Activated CD8-positive, alpha-beta T cell treated with anti-CD3 and anti-CD28 coated beads for 36 hours (primary cell): ENCODE measurements at places on chromosomes 1 and 21. TPM values are rescaled to one million over a fixed set of nuclear protein-coding genes. Genes with fewer than 3 reads are reported as not detected.

- H3K4me3 ChIP-seq = no peak overlapping the region
- peaks cover 27% of the 10 kb centered on the region for H3K36me3 ChIP-seq
- peaks cover 24% of the 10 kb centered on the region for H3K4me1 ChIP-seq
Observed at GRCh38 chr1:109094377-109094803, 3.8 kb downstream of the TMEM167B start.

The NFASC gene
- not detected for total RNA-seq

GRCh38 chr1:56967900-56968832 is 2.4 kb upstream of the C8B start:
- H3K27ac ChIP-seq = no peak overlapping the region
- DNase-seq = peak; percentile 3
- no peaks in the 10 kb centered on the region for H3K4me1 ChIP-seq
- no peak overlapping the region for H3K4me3 ChIP-seq
- H3K27me3 ChIP-seq = peaks cover 8% of the 10 kb centered on the region

The CELA2A gene
- total RNA-seq = not detected

DNA sequence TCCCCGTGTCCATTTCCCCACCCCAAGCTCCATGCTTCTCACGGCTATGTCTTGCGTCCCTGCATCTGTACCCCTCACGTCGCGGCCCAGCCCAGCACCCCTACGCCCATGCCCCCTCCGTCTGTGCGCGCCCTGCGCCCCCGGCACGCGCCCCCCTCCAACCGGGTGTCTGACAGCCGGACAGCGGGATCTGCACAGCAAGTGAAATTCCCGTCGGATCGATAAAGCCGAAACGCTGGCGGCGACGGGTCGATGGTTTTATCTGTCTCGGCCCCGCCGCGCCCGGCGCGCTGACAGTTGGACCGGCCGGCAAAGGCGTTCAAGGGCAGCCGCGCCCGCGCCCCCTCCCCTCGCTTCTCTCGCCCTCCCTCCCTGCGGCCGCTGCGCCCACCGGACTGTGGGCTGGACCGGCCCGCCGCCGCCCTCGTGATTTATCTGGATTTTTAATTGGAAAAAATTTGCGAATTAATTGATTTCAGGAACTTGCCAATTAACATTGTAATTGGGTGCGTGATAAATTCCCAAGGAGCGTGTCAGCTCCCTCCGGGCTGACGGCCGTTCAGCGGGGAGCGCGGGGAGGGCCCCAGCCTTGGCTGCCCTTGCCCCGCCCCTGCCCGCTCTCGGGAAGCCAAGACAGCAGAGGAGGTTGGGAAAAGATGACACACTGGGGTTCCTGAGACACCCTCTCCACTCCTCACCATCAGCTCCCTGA is 57.1 kb downstream of the TMEM53 start:
- H3K27me3 ChIP-seq = no peaks in the 10 kb centered on the region
- no peaks in the 10 kb centered on the region for H3K4me1 ChIP-seq
- no peak overlapping the region for H3K4me3 ChIP-seq
- no peak overlapping the region for H3K27ac ChIP-seq
- DNase-seq = no peak

The LIPI gene
- not detected for total RNA-seq

- peaks cover 2% of the 10 kb centered on the region for H3K27me3 ChIP-seq
- no peak overlapping the region for H3K27ac ChIP-seq
- no peaks in the 10 kb centered on the region for H3K4me1 ChIP-seq
- DNase-seq = peak; percentile 46
Observed at GRCh38 chr1:20165522-20165951, 20.4 kb upstream of the UBXN10 start.

The RGS8 gene
- total RNA-seq = not detected

- H3K27me3 ChIP-seq = no peaks in the 10 kb centered on the region
- H3K4me3 ChIP-seq = no peak overlapping the region
- no peaks in the 10 kb centered on the region for H3K4me1 ChIP-seq
- DNase-seq = peak; percentile 2
Observed at GRCh38 chr21:17270229-17270628, 242.6 kb upstream of the CXADR start.

The TMEM201 gene
- 18.1 TPM for total RNA-seq

GRCh38 chr1:88537787-88538186 is 146.3 kb upstream of the PKN2 start:
- DNase-seq = no peak
- H3K36me3 ChIP-seq = no peaks in the 10 kb centered on the region
- no peaks in the 10 kb centered on the region for H3K4me1 ChIP-seq
- no peaks in the 10 kb centered on the region for H3K27me3 ChIP-seq

The TLR5 gene
- 0.38 TPM for total RNA-seq

The CD1B gene
- not detected for total RNA-seq

DNA sequence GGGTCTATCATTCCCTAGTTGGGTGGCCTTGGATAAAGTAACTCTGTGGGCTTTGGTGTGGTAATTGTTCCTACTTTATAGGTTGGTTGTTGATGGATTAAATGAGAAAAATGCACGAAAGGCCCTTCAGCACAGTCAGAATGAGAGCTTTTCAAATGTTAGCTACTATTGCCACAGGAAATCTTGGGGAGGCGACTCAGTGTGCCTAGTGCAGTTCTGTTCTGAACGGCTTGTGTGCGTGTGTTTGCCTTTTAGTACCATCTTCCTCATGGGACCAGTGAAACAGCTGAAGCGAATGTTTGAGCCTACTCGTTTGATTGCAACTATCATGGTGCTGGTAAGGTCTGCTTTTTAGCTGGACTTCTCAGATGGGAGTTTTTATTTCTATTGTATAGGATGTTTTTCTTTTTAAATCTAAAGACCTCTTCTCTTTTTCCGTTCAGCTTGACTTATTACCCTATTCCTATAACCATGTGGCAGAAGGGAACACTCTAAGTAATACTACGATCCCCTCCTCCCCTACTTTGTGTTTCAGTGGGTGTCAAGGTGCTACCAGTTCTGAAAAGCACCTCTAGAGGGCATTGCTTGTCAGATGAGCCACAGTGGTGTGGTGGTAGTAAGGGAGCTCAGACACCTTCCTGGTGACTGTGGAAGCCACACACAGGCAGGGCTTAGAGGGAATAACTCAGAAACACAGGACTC is 9.2 kb downstream of the SFT2D2 start:
- peaks cover 61% of the 10 kb centered on the region for H3K36me3 ChIP-seq
- no peak overlapping the region for H3K4me3 ChIP-seq
- H3K27ac ChIP-seq = no peak overlapping the region
- H3K27me3 ChIP-seq = no peaks in the 10 kb centered on the region
- H3K4me1 ChIP-seq = peaks cover 46% of the 10 kb centered on the region

The LRIF1 gene
- 16.0 TPM for total RNA-seq
